Stimulated activated CD4-positive, alpha-beta T cell treated with anti-CD3 and anti-CD28 coated beads, Interleukin-15, amount 100 ng/mL, for 1 hour (primary cell): ENCODE measurements at places on chromosomes 5 and 9.

GRCh38 chr5:168869615-168870227 lies 290.6 kb upstream of the PANK3 start:
- DNase-seq: no peak

GRCh38 chr5:123527190-123527589 lies 15.2 kb downstream of the CSNK1G3 start:
- DNase-seq: no peak

DNA sequence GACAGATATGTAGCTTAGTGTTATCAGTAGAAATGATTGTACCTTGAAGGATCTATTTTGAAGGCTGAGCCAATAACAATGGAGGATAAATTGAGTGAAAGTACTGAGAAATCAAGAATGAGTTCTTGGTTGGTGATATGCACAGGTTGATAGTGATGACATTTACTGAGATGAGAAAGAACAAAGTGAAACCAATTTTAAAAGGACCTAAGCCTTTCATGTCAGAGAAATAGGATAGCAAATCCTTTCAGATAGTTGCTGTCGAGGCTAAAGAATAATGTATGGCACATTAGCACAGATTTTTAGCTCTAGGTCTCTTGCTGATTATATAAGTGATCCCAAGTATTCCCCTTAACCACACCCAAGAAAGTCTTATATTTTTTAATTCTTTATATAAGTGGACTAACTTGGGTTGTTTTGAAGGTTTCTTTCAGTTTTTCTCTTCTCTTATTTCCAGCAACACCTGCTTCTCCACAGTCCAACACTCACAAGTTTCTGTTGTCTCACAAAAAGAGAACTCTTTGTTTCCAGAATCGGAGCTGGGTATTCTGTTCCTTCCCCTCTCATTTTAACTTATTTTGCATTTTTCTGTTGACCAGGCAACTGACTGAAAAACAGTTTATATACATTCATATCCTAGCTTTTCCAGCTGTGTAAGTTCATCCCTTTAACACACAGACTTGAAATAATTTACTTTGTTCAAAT lies 286.9 kb upstream of the ATP10B start:
- DNase-seq: no peak

DNA sequence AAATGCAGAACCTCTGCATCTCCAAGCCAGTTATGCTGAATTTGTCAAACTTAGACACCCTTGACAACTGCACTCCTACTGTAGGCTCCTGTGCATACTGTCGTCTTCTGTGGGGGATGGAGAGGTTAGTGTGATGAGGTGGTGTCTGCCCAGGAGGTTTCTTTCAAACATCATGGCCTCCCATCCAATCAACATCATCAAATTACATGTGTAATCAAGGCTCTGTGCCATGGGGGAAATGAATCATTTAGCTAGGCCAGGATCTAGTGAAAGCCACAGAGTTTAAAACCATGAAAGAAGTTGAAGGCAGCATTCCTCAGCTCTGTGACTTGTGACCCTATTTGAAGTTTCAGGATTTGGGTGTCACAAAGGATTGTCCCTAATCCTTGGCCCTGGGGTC lies 240.6 kb downstream of the MARCHF11 start:
- DNase-seq: no peak

DNA sequence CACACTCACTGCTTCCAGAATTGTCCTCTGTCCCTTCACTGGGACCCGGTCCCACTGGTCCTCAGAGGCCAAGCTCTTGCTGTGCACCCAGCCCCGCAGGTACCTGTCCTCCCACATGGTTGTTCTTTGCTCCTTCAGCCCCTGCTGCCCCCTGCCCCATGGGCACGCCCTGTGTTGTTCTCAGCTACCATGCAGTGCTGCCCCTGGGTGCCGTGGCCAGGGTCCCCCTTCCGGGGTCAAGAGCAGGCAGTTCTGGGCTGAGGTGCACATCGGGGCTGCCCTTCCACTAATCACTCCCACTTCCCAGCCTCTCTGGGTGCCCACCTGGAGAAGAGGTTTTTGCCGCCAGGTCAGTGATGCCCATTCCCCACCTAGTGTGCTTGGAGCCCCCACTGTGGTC lies 31.9 kb upstream of the SUSD3 start:
- no peak for DNase-seq

GRCh38 chr5:68891718-68892117 lies 202.1 kb upstream of the SLC30A5 start:
- peak; percentile 1 for DNase-seq

- no peak for DNase-seq
Observed at GRCh38 chr9:109518621-109519335, 20.7 kb upstream of the PTPN3 start.

DNA sequence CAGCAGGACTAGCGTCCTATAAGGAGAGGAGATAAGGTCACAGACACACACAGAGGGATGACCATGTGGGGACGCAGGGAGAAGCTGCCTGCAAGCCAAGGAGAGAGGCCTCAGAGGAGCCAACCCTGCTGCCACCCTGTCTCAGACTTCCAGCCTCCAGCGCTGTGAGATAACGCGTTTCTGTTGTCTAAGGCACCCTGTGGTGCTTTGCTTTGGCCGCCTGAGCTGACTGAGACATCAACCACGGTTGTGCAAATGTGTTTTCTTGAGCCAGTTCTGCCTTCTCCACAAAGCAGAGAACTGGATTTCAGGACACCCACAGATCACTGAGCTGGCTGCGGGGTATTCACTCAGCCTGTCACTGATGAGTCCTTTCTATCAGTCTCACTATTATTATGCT lies 149.1 kb downstream of the NXNL2 start:
- no peak for DNase-seq

GRCh38 chr5:36128795-36129194 lies 22.9 kb downstream of the LMBRD2 start:
- DNase-seq: no peak

DNA sequence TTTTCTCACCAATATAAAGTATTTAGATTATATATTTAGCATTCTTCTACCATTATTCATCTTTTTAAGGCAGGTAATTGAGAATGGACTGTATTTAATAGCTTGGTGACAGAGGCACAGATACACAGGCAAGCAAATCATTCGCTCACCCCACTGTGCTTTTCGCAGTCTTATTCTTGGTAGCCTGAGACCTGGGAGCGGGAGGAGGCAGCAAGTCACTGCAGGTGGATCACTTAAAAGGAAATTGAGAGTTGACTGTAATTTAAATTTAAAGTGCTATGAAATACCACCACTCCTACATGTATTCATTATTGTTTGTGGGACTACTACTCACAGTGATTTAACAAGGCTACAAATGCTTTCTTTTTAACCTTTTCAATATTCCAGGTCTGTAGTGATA lies 9.7 kb downstream of the RICTOR start:
- DNase-seq: no peak

DNA sequence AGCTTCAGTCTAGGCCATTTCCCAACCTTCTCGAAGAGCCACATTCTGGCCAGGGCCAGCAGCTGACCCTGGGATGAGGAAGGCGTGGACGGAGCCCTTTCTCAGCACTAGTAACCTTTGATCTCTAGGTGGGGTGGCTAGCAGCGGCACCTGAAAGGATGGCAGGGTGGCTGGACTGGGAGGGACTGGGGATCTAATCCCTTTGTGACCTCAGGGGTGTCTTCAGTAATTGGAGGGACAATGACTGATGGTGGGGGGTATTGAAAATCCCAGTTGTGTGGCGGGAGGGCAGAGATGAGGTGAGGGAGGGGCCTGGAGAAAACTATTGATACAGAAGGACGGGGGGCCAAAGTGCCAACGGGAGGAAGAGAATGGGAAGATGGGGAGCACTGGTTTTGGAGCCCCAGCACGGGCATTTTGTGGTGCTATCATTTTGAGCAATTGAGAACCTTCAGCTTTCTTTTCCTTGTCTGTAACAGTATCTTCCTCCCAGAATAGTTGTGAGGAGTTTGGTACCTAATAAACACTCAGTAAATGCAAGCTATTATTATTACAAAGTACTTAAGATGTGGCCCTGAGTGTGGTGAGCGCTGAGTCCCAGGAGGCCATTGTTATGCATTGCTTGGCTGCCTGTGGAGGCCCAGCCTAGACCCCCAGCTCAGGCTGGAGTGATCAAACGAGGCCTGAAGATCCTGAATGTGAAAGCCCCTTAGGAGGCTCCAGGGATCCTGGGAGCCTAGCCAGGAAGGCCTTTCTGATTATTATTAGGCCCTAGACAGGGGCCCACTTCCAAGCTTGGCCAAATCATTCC lies 37.3 kb upstream of the UBE2D2 start:
- no peak for DNase-seq

GRCh38 chr9:75891277-75891741 lies 836 bp downstream of the PCSK5 start:
- no peak for DNase-seq

DNA sequence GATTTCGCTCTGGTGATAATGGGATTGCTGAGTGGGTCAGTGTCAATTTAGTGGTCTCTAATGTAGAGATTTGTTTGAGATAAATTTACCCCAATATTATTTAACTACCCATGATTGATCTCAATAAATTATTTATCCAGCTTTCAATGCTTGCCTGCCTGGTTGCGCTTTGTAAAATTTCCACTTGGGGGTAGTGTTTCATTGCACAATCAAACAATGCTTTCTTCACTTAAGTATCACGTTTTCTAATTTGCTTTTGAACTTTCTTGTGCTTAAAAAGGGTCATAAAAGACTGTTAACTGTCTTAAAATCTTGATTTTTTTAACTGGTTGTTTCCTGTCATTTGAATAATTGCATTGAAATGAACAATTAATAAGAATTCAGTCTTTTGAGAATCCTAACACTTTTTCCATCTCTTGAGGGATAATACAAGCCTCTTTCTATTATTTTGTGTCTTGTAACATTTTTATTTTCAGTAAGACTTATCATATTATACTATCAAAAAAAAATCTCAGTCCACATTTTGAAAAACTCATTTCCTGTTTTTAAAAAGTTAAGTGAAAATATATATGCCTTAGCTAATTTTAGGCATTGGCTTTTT lies 18.7 kb downstream of the HSD17B4 start:
- no peak for DNase-seq

GRCh38 chr9:28847331-28847730 lies 1274.0 kb upstream of the C9orf72 start:
- no peak for DNase-seq

DNA sequence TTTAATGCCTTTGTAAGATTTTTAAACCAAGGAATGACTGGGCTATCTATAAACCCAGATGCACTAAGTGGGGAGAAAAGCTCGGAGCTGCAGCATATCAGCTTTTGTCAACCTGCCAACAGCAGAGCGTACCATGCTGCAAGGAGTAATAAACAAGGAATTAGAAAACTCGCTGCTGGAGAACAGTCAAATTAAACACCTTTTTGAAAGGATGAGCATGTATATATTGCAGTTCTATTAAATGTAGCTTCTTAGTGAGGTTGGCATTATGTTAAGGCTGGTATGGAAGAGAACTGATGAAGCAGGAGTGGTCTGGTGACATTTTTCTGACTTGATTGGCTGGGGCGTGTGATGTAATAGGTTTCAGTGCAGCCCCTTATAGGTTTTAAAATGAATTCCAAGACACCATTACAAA lies 74.7 kb downstream of the PIK3R1 start:
- DNase-seq: no peak

- no peak for DNase-seq
Observed at GRCh38 chr5:164002214-164002613, 496.8 kb downstream of the MAT2B start.

DNA sequence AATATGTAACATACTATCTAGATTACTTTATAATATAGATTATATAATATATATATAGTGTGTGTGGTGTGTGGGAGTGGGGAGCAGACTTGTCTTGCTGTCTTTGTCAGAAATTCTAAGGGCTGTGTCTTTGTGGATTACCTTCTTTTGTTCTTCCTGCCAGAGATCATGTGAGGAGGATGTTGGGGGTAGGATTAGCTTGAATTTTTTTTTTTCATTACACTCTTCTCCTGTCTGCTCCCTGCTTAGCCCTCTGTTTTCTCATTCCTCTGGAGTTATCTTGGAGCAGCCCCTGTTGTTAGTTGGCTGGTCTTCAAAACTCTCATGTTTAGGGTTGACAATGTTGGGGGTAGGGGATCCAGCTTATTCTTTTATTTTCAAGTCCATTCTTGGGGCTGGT lies 21.0 kb upstream of the C9orf40 start:
- no peak for DNase-seq

GRCh38 chr5:6926491-6927038 lies 213.3 kb downstream of the TENT4A start:
- DNase-seq: no peak

- DNase-seq: no peak
Observed at GRCh38 chr5:57825031-57825686, 342.5 kb upstream of the ACTBL2 start.

GRCh38 chr9:14348373-14349145 lies 34.6 kb upstream of the NFIB start:
- no peak for DNase-seq

DNA sequence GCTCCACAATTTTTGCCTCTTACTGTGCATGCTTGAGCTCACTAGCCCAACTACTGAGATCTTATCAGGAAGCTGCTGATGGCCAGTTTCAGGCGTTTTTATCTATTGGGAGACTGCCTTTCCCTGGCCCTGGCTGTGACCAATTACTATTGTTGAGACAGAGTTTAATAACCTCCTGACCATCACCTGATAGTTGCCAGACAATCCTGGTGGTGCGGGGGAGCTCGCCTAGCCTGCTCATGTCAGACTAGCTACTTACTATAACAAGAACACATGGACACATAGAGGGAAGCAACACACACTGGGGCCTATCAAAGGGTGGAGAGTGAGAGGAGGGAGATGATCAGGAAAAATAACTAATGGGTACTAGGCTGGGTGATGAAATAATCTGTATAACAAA lies 13.0 kb upstream of the OXCT1 start:
- DNase-seq: no peak

DNA sequence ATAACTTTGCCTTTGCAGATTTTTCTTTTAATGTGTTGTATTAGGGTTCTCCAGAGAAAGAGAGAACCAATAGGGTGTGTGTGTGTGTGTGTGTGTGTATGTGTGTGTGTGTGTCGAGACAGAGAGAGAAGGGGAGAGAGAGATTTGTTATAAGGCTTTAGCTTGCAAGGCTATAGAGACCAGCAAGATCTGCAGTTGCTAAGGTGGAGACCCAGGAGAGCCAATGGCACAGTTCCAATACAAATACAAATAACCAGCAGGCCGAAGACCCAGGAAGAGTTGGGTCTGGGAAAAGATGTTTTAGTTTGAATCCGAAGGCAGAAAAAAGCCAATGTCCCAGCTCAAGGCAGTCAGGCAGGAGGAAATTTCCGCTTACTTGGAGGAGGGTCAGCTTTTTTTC lies 23.0 kb downstream of the TMOD1 start:
- DNase-seq: no peak

- DNase-seq: no peak
Observed at GRCh38 chr5:32583582-32584232, 1.6 kb upstream of the SUB1 start.

GRCh38 chr9:101409079-101409477 lies 10.4 kb downstream of the ZNF189 start:
- DNase-seq: no peak
